ENCODE measurements at places on chromosomes 1 and 21.
A peak's percentile ranks its signal among the peaks of the same experiment; 100 is the strongest.

GRCh38 chr1:44884746-44885145 lies 41.7 kb upstream of the PTCH2 start:
- no peak for DNase-seq

- peak; percentile 47 for DNase-seq
Observed at GRCh38 chr1:182616130-182617013, 12.2 kb upstream of the RGS16 start.

DNA sequence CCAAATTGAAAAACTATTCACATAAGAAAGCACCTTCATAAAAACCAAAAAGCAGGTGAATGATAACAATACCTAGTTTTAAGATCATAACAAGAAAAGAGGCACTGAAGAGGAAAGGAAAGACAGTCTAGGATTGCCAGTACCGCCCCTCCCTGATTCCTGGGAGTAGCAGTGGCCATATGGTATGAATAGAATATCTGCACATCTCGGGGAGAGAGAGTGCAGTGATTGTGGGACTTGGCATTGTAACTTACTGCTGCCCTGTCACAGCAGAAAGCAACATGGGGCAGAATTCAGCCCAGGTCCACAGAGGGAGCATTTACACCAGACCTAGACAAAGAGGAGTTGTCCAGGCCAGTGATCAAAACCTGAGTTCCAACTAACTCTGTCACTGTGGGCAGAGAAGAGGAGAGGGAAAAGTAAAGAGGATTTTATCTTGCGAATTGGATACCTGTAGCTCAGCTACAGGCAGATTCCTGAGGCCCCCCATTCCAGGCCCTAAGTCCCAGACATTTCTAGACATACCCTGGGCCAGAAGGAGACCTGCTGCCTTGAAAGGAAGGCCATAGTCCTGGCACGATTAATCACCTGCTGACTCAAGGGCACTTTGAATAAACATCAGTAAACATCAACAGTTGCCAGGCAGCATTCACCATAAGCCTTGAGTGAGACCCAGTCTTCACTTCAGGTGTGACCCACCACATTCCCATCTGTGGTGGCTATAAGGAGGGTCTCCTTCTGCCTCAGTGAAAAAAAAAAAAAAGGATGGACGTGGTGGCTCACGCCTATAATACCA lies 397.5 kb downstream of the TGFB2 start:
- DNase-seq: no peak

- no peak for DNase-seq
Observed at GRCh38 chr1:81874940-81875339, 74.2 kb downstream of the ADGRL2 start.

- no peak for DNase-seq
Observed at GRCh38 chr21:42530167-42530518, 16.5 kb downstream of the SLC37A1 start.

DNA sequence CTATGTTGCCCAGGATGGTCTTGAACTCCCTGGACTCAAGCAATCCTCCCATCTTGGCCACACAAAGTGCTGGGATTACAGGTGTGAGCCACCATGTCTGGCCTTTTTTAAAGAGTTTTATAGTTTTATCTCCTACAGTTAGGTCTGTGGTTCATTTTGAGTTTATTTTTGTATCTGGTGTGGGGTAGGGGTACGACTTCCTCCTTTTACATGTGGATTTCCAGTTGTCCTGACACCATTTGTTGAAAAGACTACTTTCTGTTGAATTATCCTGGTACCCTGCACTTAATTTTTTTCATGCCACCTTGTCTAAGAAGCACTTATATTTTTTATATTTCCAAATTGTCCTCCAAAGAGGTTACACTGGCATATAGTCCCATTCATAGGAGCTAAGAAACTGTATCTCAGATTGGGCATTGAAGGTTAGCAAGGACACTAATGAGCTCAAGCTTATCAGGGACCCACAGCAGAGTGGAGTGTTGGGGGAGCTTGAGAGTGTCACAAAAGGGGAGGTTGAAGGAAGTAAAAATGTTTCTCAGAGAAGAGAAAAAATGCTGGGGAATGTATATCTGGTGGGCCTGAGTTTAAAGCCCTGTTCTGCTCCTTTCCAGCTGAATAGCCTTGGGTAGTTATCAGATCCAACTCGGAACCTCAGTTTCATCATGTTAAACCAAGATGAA lies 23.4 kb upstream of the MEF2D start:
- DNase-seq: no peak

DNA sequence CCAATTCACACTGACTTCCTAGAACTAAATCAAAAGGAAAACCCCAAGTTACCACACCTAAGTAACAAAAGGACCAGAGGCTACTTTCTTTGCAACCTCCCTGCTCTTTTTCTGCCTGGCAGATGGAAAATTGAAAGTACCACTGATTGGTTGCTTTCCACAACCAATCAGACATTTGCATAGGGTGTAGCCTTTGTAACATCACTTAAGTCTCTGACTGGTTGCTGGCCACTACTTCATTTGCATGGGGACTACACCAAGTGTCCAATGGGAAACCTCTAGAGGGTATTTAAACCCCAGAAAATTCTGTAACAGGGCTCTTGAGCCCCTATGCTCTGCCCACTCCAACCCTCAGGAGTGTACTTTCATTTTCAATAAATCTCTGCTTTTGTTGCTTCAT lies 365.0 kb downstream of the LTN1 start:
- DNase-seq: no peak

DNA sequence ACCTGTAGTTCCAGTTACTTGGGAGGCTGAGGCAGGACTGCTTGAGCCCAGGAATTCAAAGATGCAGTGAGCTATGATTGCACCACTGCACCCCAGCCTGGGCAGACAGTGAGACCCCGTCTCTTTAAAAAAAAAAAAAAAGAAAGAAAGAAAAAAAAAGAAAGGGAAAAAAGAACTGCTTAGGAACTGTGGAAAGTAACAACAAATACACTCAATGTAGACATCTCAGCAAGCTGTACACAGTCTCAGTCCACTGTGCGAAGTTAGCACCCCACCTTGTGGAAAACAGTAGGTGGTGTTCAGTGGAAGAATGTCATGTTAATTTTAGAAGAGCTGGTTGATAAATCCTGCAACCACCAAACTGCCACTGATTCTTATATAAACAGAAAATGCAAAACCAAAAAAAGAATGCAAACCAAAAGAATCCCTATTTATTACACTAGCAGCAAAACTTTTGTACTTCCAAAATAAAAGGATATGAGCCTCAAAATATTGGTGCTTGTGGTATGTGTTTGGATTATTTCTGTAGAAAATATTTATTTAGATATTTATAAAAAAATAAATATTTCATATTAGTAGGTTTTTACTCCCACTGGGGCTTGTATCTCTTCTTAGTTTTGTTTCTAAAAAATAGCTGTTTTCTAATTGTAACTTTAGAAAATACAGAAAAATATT lies 31.1 kb downstream of the ALG14 start:
- DNase-seq: no peak

DNA sequence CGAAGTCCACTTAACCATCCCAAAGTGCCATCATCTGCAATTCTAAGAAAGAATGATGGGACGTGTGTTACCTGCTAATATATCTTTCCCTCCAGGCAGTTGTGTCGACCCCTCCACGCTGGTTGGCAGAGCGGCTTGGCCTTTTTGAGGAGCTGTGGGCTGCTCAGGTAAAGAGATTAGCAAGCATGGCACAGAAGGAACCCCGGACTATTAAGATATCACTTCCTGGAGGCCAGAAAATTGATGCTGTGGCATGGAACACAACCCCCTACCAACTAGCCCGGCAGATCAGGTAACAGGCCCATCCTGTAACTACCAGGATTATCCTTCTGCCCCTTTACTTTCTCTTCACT lies 520 bp downstream of the TARS2 start:
- no peak for DNase-seq

- no peak for DNase-seq
Observed at GRCh38 chr21:41023936-41024335, 144.0 kb upstream of the BACE2 start.

GRCh38 chr1:34865981-34866761 lies 6.6 kb upstream of the SMIM12 start:
- DNase-seq: peak; percentile 94

DNA sequence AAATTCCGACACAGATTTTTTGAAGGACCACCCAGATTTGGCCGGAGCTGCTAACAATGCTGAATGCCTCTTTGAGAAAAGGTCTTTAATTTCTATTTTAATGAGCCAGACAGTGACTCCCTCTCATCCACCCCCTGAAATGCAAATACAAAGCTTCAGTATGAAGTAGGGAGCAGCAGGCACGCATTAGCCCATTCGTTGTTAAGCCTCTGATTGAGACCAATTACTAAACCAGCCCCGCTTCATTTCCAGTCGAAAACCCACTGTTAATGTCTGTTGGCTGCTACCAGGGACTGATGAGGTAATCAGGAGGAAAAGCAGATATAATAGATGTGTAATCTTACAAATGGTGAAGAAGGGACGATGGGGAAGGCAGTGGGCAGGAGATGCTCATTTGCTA lies 4.8 kb upstream of the C8A start:
- DNase-seq: no peak

DNA sequence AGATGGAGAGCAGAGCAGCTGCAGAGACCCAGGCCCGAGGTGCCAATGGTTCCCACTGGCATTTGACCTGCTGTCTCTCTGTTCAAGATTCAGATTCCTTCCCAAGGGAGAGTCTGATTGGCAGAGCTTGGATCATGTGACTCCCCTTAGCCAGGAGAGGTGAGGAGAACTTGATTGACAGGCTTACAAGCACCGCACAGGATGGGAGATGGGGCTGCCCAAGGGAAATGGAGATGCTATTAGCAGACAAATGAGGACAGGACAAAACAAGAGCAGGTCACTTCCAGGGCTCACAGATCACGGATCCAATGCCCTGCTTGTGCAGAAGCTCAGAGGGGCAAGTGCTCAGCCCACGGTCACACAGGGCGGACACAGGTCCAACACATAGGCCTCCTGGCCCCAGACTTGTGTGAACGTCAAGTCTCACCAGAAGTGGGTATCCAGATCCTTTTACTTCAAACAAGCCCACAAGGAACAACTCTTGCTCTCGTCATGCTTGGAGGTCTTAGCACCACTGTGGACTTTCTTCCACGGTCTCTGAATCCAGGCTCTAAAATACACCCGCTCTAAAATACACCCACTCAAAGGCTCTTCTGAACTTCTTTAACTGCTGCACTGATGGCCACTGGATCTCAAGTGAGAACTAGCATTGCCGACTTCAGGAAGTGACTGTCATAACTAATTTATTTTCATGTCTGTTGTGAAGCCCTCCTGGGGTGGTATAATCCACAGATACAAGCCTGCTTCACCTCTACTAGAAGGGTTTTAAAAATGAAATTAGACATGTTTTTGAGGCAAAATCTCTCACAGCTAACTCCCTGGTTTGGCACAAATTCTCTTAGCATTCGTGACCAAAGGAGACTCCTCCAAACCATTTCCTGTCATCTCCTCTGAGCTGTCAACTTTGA lies 274.9 kb downstream of the RRAGC start:
- DNase-seq: no peak

GRCh38 chr1:4452701-4453100 lies 201.7 kb upstream of the AJAP1 start:
- DNase-seq: no peak

GRCh38 chr1:65512967-65513780 lies 92.7 kb downstream of the LEPR start:
- no peak for DNase-seq

- no peak for DNase-seq
Observed at GRCh38 chr1:194230351-194231144, 1044.1 kb upstream of the B3GALT2 start.

- DNase-seq: no peak
Observed at GRCh38 chr1:108639899-108640560, 20.9 kb downstream of the HENMT1 start.

DNA sequence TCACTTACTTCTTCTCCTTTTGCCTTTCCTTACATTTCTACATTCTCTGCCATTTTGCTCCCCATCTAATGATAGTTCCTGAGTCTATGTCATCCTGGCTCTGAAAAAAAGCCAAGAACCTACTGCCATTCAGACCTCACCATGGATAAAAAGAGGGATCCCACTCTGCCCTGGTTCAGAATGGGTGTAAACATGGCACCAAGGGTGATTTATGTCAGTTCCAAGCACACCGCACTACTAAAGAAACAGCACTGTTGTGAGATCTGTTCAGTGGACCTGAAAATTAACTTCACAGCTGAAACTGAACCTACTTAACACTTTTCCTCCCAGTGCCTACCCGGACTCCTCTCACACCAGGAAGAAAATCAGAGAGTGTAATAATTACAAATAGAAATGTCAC lies 72.3 kb upstream of the NTPCR start:
- no peak for DNase-seq

DNA sequence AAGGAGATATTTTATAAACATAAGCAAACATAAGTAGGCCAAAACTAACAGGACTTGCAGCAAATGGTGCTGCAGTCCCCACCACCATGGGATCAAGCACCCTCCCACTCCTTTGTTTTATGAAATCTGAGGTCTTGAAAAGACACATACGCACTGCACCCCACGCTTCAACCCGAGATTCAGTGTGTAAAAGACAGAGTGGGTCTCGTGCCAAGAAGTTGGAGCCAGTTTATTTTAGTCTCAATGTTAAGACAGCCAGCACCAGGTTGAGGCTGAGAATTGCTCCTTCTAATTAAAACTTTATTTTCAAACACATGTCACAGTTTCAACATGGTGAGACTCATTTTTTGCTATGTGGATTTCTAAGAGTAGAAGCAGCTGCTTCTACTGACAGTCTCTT lies 139.1 kb upstream of the TIAM1 start:
- no peak for DNase-seq

DNA sequence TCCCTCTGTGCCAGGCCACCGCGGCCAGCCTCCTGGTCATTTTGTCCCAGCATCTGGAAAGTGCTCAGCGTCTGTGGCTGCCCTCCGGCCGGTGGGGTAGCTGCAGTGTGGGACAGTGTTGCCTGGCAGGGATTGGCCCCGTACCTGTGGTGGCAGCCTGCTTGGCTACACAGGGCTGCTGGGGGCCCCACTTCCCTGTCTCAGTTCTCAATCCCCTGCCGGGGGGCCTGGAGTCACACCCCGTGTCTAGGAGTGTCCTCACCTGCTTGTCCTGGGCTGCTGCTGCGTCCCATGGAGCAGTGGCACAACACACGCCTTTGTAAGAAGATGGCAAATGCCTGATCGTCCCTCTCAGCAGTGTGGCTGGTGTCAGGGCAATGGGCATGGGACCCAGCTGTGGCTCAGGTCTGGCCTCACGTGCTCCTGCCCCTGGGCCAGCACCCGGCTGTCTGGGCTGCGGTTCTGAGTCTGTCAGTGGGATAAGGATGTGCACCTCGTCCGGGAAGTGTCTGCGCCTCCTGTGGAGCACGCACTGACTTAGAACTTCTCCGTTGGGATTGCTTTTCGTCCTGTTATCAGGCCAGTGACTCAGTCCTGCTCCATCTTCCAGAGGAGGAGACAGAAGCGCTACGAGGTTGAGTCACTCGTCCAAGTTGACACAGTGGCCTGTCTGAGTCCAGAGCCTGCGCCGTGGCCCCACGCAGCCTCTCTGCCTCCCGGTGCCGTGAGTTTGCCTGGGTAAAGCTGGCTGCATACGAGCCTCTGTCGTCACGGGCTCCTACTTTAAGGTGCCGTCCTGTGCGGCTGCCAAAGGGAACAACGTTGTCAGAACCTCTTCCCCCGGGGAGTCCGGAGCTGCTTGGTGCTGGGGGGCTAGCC lies 41.0 kb downstream of the CRYAA start:
- DNase-seq: no peak

- DNase-seq: no peak
Observed at GRCh38 chr1:99603699-99604560, 42.0 kb upstream of the PALMD start.

- DNase-seq: no peak
Observed at GRCh38 chr21:14964621-14965020, 100.2 kb downstream of the NRIP1 start.

All from stimulated activated CD4-positive, alpha-beta T cell treated with anti-CD3 and anti-CD28 coated beads, Interleukin-1b, Interleukin-23, amount 100 ng/mL, for 24 hours (primary cell).